ENCODE measurements at places on chromosomes 11 and 22.

DNA sequence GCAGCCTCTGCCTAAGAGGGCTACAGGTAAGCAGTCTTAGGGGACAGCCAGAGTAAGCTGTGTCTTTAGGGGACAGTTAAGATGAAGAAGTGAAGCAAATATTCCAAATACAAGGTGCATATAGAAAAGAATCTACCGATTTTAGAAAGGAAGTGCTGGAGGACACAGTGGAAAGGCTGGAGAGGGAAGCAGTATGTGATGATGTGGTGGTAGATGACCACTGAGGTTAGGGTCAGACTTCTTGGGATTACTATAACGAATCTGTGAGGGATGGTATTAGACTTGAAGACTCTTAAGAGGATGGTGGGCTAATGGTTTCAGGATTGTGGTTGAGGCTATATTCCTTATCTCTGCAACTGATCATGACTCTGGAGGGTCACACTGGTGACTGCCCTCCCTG lies 40.0 kb upstream of the PHOX2A start:
- DNase-seq: no peak

- peak; percentile 92 for DNase-seq
Observed at GRCh38 chr11:127003260-127003981, 2.9 kb upstream of the KIRREL3 start.

GRCh38 chr11:113574586-113574985 lies 99.4 kb upstream of the DRD2 start:
- no peak for DNase-seq

DNA sequence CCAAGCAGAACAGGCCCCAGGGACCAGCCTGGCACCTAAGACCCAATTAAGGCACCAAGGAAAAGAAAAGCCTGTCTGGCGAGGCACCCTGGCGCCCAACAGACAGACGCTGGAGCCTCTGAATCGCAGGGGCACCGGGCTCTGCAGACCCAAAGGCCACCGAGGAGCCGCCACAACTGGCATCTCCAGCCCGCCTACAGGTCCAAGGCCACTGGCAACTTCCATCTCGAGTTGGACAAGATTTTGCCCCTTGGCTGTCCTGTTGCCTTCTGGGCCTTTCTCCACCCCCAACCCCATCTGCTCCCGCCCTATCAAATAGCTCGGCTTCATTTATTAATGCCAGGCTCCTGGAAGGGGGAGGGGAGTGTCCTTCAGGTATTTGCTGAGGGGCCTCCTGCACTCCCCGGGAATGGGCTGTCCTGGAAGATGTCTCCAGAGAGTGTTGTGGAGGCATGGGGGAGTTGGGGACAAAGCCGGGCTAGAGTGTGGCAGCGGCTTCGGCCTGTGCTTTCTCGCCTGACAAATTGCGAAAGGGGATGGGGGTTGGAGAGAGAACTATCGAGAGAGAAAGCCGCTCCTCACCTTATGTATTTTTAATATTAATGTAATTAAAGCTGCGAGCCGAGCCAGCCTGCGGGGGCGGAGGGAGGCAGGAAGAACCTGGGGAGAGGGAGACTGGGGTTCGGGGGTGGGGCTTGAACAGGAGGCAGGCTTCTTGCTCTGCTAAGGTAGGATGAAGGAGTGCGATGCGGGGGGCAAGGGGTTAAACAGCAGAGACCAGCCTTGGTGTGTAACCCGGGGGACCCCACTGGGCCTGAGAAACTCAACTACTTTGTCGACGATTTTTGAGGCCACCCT lies 2.0 kb downstream of the DSCAML1 start:
- DNase-seq: no peak

DNA sequence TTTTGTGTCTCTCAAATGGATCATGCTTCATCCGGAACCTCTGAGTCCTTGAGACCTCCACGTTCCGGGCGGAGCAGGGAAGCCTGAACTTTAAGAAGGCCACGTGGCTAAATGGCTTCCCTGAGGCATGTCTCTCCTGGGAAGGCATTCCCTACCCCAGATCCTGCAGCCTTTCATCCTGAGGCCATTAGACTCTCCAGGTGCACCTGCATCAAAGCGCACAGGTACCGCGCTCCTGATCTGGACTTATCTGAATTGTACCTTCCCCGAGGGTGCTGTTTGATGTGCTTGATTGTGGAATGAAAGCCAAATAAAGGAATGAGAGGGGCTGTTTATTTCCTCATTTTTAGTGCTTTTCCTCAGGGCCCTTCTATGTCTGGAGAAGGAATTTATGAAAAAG lies 22.5 kb downstream of the C22orf31 start:
- DNase-seq: peak; percentile 85

DNA sequence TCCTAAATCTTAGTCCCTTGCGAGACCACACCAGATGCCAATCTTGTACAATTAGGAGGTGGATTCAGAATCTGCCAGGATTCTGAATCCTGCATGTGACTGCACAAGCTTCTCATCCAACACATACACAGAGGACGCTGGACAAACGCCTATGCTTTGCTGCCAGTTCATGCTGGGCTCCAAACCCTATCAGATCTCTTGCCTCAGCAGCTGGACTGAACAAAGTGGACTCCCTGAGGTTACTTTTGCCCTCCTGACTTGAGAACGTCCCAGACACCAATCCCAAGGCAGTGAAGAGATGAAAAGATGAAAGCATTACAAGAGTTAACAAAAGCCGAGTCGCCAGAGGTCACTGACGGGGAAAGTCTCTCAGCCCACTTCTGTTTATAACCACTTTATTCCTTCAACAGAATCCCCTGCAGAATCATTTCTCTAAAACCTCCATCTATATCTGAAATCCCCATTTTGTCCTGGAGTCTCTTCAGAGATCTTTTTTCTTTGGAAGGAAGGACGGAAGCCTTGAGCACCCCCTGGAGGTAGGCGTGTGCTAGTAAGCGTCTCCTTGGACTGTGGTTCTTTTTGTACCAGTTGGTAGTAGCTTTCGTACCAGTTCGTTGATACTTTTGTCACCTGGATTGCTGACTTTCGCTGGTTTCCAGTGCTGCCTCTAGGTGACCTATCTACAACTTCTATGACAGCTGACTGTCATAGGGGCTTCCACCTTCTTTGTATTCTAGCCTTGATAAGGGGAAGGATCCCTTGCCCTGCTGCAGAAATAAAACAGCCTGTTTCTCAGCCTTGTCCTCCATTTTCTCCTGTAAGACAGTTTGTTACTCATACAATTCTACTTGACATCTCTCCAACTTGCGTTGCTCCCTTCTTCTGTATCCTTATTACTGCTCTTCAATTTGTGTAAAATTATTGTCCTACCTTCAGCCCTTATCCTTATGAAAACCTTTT lies 26.1 kb upstream of the EED start:
- DNase-seq: peak; percentile 79

GRCh38 chr11:1771700-1772099 lies 8.0 kb upstream of the CTSD start:
- peak; percentile 31 for DNase-seq

DNA sequence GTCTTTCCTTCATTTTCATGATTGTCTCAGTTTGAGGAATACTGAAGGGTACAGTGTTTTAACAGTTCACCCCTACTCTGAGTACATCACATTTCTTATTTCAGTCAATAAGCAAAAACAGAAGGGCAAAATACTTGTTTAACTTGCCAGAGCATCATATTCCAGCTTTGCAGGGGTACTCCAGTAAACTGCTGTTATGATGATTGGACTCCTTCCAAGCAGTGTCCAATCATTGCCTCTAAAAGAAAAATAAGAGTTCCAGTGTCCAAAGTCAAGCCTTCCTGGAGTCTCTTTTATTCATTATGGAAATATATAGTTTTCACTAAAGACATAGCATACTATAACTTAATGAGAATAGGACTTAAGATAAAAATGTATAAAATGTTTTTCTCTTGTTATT lies 105.1 kb downstream of the FANCF start:
- DNase-seq: no peak

DNA sequence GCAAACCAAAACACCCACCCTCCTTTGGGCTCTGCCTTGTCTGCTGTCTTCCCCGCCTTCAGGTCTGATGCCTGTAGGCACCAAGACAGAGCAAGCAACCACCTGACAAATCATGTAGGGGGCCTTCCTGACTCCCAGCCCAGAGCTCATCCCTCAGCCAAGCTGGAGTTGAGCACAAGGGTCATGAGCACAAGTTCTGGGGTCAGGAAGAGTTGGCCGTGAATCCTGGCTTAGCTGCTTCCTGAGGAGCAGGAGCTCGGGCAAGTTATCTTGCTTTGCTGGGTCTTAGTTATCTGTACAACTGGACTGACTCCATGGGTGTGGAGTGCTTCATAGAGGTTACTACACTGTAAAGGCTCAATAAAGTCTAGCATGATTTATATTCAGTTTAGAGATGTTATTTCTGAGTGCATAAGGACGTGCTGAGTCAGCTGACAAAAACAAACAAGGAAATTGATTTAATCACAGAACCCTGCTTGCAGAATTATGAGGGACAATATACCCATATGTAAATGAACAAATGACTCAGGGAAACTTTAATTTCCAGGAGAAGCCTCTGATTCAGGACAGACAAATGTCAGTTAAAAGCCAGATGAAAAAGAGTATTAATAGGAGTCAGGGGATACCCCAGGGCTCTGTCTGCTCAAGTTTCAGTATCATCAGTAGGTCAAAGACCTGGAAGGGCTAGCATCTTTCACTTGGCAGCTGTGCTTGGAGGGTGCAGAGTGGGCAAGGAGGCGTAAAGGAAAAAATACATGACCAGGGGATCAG lies 15.0 kb upstream of the APOA1 start:
- no peak for DNase-seq

DNA sequence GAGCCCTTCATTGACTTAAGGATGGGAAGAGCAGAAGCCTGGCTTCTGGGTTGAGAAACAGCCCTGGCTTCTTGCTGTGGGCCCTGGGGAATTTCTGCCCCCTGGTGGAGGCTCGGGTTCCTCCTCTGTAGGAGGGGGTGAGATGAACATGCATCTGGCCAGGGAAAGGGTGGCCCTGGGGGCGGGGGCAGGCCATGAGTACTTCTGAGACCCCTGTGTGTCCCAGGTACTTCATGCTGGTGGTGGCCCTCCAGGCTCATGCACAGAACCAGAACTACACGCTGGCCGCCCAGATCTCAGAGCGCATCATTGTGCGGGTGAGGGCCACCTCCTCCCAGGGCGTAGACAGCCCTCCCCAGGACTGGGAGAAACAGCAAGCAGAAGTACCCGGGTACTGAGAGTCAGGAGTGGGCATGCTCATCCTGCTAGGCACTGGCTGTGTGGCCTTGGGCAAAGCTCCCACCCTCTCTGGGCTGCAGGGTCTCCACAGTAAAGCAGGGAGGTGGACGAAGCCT lies 15.8 kb downstream of the TMEM258 start:
- DNase-seq: peak; percentile 89

- DNase-seq: peak; percentile 13
Observed at GRCh38 chr22:36257948-36258670, 5.2 kb downstream of the APOL1 start.

GRCh38 chr22:37256075-37256726 lies 12.1 kb upstream of the RAC2 start:
- DNase-seq: peak; percentile 42

All from islet precursor cell (in vitro differentiated cells).